ENCODE measurements at places on chromosomes 3 and 15.
A peak's percentile ranks its signal among the peaks of the same experiment; 100 is the strongest.

DNA sequence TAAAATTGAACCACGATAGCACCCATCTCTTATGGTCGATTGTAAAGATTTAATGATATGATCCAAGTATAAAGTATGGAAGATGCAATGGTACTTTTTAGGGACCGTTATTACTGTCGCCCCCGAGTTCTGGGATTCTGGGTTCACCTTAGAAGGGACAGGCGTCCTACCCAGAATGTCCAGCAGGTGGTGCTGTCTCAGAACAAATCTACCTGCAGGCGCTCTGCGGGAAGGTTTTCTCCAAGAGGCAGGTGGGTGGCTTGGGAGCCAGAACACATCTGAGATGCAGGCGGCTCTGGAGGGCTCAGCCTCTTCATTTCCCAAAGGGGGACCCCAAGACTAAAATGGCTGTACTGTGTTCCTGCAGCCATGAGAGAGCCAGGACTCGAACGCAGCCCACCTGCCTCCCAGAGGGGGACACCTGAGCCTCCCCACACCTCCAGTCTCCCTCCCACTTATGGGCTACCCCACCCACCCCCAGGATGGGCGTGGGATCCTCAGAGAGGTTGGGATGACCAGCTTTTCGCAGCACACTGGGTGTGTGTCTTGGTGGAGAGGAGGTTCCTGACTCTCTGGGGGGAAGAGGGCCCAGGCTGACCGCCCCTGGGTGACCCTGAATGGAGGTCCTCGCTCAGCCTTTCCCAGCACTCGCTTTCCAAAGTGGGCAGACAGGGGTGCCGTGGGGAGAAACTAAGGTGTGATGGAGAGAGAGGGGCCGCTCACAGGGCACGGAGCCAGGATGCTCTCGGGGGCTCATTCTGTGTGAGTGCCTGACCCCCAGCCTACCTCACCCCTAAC lies 28.1 kb upstream of the CORO2B start:
- DNase-seq: peak; percentile 48

- no peak for DNase-seq
Observed at GRCh38 chr3:2303566-2303965, 204.9 kb downstream of the CNTN4 start.

GRCh38 chr3:197371591-197372046 lies 73.2 kb upstream of the DLG1 start:
- DNase-seq: no peak

GRCh38 chr3:176954517-176954916 lies 242.8 kb downstream of the TBL1XR1 start:
- DNase-seq: no peak

- DNase-seq: no peak
Observed at GRCh38 chr3:144415492-144415891, 443.9 kb downstream of the DIPK2A start.

DNA sequence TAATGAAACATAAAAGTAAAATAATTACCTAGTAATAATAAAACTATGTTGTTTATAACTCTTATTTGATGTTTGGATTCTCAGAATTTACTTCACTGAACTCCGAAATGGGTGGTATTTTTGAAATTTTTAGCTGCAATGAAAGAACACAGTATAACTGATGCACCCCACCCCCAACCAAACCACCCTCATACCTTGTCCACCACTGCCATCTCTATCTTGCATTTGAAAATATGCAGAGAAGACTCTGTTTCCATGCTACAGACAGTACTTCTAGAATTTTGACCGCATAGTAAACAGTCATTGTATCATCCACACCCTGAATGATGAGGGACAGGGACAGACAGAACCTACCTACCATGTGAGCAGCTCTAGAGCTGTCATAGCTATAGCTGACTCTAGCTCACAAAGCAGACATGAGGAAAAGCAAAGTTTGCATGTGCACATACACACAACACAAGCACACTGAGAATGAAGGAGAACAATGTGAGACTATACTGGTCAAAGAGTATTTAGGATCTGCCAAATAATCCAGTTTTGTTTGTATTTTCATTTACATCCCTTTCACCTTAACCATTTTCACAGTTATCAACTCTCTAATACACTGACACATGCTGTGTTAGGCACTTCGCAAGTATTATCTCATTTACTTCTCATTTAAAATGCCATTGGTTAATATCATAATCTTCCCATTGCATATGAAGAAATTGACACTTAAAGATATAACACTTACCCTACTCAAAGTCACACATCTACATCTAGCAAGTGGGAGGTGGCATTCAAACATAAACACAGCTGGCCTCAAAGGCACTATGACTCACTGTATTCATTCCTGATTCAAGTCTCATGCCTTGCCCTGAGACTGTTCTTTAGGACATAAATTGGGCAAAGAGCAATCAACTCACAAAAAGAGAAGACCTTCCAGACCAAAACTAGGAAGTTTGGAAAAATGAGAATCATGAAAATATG lies 1014.7 kb upstream of the CFAP20DC start:
- no peak for DNase-seq

- DNase-seq: no peak
Observed at GRCh38 chr15:41928637-41929620, 35.1 kb upstream of the SPTBN5 start.

DNA sequence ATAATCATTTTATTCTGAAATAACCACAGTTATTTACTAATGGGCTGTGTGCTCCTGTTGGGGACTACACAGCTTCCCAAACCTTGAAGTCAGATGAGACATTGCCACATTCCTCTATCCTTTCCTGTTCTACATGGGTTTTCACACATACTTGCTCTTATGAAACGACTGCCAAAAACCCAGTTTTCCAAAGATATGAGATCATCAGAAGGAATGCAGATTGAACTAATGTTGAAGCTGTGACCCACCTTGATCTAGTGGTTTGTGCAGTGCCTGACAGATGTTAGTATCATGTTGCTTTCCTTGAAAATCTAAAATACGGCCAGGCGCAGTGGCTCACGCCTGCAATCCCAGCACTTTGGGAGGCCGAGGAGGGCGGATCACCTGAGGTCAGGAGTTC lies 144.6 kb downstream of the VGLL4 start:
- DNase-seq: no peak

Data from T-helper 17 cell (primary cell).